ENCODE measurements at places on chromosomes 4 and X.

GRCh38 chr4:36432586-36432985 lies 151.2 kb downstream of the DTHD1 start:
- DNase-seq, result no peak

DNA sequence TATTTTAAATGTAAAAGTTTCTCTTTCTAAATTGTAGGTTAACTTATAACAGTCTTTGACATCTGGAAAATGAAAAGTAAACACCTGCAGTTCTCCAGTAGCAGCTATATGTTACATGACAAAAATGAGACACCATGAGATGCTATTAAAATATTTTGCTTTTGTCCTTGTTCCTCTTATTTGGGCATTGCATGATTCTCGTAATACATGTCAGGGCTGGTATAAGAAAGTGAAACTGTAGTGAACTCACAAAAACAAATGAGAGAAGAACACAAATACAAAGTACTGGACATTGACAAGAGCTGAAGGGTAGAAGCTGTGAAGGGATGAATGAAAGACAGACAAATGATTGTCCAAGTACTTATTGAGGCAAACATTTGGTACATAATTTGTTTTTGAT lies 9.0 kb downstream of the GK2 start:
- DNase-seq, result no peak

DNA sequence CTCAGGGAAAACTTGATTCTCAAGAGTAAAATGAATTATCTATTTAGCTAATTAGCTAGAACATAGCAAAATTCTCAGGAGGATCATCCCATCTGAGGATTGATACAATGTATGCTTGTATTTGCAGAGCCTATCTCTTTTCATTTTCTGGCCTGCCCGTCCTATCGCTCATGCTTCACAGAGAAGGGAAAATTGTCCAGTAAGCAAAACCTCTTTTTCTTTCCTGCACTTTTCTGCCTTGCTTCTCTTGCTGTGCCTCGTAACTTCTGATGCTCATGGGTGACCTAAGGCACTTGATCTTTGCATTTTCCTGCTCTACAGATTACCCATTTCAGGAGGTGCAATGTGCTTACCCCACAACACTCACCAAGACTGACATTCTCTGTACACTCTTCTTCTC lies 88.1 kb downstream of the GBA3 start:
- DNase-seq, result no peak

GRCh38 chr4:1547856-1548826 lies 136.0 kb downstream of the FAM53A start:
- no peak for DNase-seq

GRCh38 chrX:98398542-98398941 lies 1514.8 kb downstream of the RPA4 start:
- DNase-seq, result no peak
